Placental epithelial cell (primary cell): ENCODE measurements at places on chromosomes 12 and 14. TPM values are rescaled to one million over a fixed set of nuclear protein-coding genes. Genes with fewer than 3 reads are reported as not detected.

The IQSEC3 gene
- total RNA-seq: not detected in 2 replicates

The DDN gene
- total RNA-seq: under 0.01 and 0.22 TPM in 2 replicates

The MLXIP gene
- total RNA-seq: 11.4 and 15.6 TPM in 2 replicates

The ARPC3 gene
- 212 and 303 TPM in 2 replicates for total RNA-seq

The GLT1D1 gene
- 0.11 TPM in 1 of 2 replicates, not detected in the other for total RNA-seq

The TAS2R30 gene
- 5.5 and 7.0 TPM in 2 replicates for total RNA-seq

The RNASE2 gene
- total RNA-seq: not detected in 2 replicates

The WDHD1 gene
- 4.9 and 7.1 TPM in 2 replicates for total RNA-seq

The RTL1 gene
- not detected in 2 replicates for total RNA-seq

The KRT78 gene
- total RNA-seq: not detected in 2 replicates

The VRTN gene
- not detected in 2 replicates for total RNA-seq

The SMCO3 gene
- 11.1 and 29.1 TPM in 2 replicates for total RNA-seq

The JAG2 gene
- 4.2 and 8.6 TPM in 2 replicates for total RNA-seq

The MGST1 gene
- 8.2 and 15.7 TPM in 2 replicates for total RNA-seq

The GNB3 gene
- 0.65 and 3.1 TPM in 2 replicates for total RNA-seq

The CDKN3 gene
- 5.1 and 20.6 TPM in 2 replicates for total RNA-seq

The TRIM9 gene
- total RNA-seq: 2.4 and 2.7 TPM in 2 replicates

The BMAL2 gene
- 1.2 and 1.6 TPM in 2 replicates for total RNA-seq

The GPR84 gene
- total RNA-seq: not detected in 2 replicates

The NPAS3 gene
- total RNA-seq: 1.6 and 1.8 TPM in 2 replicates

The MDGA2 gene
- 0.33 TPM in 1 of 2 replicates, not detected in the other for total RNA-seq

The SRP54 gene
- 71.1 and 73.9 TPM in 2 replicates for total RNA-seq

The ANKRD33 gene
- total RNA-seq: not detected in 2 replicates

The TAS2R19 gene
- total RNA-seq: 4.7 and 6.2 TPM in 2 replicates

The SALL2 gene
- 0.65 and 2.4 TPM in 2 replicates for total RNA-seq

The KRT83 gene
- total RNA-seq: not detected in 2 replicates

The SPIC gene
- total RNA-seq: not detected in 2 replicates

The STON2 gene
- total RNA-seq: 17.6 and 32.2 TPM in 2 replicates

The BIN2 gene
- under 0.01 TPM in 1 of 2 replicates, not detected in the other for total RNA-seq

The SPRING1 gene
- 13.7 and 48.8 TPM in 2 replicates for total RNA-seq

The AQP2 gene
- not detected in 2 replicates for total RNA-seq

The PTHLH gene
- 3.9 and 12.6 TPM in 2 replicates for total RNA-seq

The NR1H4 gene
- total RNA-seq: not detected in 2 replicates

The PSEN1 gene
- total RNA-seq: 35.3 and 43.3 TPM in 2 replicates

The CRIP1 gene
- total RNA-seq: 5.5 and 9.8 TPM in 2 replicates

The EFS gene
- total RNA-seq: 41.6 and 43.8 TPM in 2 replicates

The GPR135 gene
- total RNA-seq: 2.7 and 2.9 TPM in 2 replicates
